ENCODE measurements at places on chromosomes 3 and 15.
A peak's percentile ranks its signal among the peaks of the same experiment; 100 is the strongest.

DNA sequence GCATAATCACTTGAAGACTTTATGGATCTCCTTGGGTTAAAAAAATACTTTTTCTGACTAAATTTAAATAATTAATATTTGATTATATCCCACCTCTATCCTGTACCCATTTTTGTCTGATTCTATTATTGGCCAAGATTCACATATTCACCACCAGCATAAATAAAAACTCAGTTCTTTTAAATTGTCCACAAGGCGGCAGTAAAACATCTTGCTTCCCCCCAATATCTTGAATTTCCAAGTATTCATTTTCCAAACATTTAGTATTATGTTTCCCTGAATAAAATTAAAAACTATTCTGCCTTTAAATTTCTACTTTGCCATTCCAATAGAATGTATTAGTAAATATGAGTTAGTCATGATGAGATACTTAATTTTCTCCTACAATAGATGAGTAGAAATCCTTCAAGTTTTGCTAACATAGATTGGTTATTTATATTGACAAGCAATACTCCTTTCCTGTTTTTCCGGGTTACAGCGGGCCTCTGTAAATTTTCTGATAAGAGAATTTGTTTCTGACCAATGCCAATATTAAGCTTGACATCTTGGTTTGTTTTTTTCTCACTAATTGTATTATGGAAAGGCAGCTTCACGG is 218.7 kb upstream of the MDFIC2 start:
- DNase-seq, result no peak

GRCh38 chr15:70281811-70282307 is 184.1 kb upstream of the TLE3 start:
- peak; percentile 49 for DNase-seq

DNA sequence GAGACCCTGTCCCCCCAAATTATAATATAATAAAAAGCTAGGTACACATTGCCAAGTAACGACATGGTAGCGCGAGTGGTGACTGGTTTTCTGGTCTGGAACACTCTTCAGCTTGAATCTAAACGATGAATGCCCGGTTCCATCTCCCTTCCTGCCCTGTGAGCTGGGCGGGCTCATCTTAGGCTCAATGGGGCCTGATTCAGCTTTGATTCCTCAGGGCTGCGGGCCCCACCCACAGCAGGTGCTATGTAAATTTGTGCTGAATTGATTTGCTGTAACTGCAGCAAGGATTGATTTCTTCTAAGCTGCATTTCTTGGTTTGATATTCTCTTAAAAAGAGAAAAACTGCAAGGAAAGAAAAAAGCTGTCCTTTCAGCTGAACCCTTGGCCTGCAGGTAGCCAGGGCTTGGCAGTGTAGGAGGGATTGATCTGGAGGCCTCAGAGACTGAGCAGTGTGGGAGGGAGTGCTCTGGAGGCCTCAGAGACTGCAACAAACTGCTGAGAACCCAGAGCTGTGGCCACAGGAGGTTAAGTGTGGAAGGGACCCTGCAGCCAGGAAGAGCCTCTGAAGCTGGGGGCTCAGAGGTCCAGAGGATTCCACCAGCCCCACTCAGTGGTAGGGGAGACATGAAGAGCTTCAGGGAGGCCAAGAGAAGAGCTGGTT is 231.6 kb downstream of the XXYLT1 start:
- DNase-seq, result no peak

- DNase-seq, result no peak
Observed at GRCh38 chr15:74651242-74651741, 35.7 kb downstream of the CLK3 start.

GRCh38 chr3:119258915-119259314 is 18.2 kb upstream of the B4GALT4 start:
- DNase-seq, result peak; percentile 60

- DNase-seq, result no peak
Observed at GRCh38 chr15:96896766-96897165, 566.3 kb downstream of the NR2F2 start.
